ENCODE measurements at places on chromosomes 7 and 10. TPM values are rescaled to one million over a fixed set of nuclear protein-coding genes. Genes with fewer than 3 reads are reported as not detected.

DNA sequence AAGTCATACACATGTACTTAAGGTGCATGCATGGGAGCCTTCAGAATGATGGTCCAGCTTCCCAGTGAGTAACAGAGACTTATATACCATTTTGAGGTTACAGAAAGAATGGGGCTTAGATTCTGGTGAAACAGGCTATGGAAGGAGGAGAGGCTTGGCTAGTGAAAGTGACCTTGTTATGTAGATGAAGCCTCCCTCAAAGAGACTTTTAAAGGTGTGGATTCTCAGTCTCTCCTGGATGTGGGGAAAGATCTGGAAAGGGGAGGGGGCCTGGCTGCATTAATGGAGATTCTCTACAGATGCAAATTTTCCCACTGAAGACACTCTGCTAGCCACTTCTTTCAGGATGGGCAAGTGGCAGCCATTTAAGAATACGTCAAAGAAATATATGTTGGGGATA, 5.5 kb downstream of the RASSF4 start:
- no peak for DNase-seq

DNA sequence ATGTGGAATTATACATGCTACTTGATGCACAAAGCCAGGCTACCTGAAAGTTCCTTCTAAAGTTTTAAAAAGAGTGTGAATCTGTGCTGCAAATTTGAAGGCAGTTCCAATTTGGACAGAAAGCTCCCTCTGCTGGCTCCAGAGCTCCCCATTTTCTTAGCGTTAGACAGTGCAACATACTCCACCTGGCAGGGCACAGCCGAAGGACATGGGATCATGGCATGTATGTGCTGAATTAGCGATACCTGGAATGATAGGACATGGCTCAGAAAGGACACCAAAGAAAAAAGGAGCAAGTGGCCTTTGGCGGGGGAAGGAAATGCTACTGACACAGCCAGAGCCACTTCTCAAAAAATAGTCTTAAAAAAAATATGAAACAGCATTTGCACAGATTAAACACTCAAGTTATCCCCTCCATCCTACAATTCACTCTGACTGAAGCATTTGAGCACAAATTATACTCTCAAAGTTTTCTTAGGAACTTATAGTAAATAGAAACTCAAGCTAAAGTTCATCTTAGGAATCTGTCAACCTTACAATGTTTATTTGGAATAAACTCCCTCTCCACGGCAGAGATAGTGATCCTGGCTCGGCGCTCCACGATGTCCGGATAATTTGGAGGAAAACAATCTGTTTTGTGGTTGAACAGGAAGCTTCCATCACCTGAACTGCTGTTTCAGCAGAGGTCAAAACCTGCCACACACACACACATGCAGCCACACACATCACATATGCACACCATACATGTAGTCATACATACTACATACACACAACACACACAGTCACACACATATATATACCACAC, 80.0 kb downstream of the C7orf25 start:
- no peak for DNase-seq

Gene LHFPL3
- total RNA-seq = not detected

GRCh38 chr7:40470817-40471216, 336.0 kb downstream of the SUGCT start:
- DNase-seq = no peak

DNA sequence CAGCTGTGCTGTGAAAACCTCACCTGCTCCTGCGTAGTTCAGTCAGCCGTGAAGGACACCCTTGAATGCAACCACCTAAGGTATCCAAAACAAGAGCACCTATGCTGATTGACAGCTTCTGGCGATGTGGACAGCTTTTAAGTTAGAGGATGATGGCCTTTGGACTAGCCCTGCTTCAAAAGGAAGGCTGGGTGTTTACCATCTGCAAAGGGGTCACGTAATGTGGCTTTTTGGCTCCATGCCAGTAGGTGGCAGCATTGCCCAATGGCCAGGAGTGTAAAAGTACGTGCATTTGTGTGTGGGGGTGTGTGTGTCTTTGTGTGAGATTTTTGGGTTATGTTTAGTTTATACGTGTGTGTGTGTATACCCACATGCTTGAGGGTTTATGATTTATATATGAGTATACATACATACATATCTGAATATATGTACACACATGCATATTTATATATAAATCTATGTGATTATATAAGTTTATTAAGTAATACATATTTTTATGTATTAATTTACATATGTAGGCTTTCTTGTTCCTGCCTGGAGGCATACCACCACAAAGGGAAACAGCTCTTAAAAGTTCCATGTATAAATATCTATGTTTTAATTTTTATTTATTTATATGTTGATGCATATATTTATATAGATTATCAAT, 236.3 kb upstream of the ANKRD30A start:
- DNase-seq = peak; percentile 53

DNA sequence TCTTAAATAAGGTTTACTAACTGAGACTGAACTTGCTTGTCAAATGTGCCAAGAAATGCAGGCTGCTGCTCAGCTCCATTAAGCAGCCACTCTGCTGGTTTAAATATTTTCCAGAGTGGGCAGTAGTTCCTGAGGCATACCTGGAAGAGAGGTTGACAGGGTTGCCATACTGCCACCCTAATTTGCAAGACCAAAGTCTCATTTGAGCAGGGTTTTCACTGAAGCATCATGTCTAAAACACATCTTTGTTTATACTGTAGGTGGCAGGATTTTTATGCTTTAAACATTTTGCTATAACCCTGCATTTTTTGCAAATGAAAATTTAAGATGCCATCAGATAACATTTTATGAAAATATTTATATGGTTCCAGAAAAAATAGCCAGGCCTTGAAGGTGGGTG, 618.0 kb upstream of the LRRTM3 start:
- no peak for DNase-seq

DNA sequence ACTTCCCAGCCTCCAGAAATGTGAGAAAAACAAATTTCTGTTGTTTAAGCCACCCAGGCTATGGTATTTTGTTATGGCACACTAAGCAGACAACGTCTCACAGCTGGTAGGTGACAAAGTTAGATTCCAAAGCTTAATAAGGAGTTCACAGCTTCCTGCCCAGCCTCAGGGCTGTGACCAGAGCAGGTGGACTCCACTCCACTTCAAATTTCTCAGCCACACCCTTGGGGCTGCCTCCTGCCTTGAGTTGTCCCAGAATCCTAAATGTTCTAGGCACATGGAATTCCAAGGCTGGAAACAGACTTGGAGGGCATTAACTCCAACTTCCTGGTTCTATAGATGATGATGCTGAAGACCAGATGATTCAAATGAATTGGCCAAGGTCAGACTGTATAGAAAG, 310.7 kb downstream of the GRID1 start:
- DNase-seq = no peak

Gene ORAI2
- total RNA-seq = 58.1 TPM

Gene SPDYE9
- not detected for total RNA-seq

- DNase-seq = no peak
Measured at GRCh38 chr10:130784326-130784725, 527.2 kb downstream of the TCERG1L start.

DNA sequence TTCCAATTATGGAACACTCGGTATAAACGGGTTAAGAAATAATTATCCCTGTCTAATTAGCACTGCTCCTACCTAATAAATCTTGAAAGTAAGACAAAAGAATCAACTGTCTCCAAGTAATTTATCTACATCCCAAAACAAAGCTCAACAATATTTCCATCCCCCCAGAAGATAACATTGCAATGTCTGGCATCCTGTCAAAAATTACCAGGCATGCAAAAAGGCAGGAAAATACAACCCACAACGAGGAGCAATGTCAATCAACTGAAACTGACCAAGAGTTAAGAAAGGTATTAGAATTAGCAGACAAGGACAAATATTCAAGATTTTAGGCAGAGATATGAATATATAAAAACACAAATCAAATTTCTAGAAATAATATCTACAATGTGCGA, 84.5 kb upstream of the SVIL start:
- no peak for DNase-seq

DNA sequence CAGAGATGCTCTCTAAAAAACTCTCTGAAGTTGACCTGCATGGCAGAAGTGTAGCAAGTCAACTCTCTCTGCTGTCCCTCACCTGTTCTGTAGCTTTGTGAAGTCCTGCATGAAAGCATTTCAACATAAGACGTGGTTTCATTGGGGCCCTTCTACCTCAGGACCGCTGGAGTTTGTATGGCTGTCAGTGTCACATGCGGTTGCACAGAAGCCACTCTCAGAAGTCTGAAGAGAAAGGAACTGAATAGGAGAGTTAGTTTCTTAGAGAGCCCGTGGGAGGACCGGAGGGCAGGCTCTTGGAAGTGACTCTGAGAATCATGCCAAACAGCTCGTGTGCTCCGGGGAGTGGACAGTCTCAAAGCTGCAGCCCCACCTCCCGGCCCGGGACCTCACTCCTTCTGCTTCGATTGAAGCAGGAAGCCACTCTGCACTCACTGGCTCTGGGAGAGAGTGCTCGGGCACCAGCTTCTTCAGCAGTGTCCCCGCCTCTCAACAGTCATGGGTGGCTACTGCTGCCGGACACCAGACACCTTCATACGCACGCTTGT, 486.7 kb downstream of the SDK1 start:
- no peak for DNase-seq

- DNase-seq = no peak
Measured at GRCh38 chr7:128888756-128889095, 21.8 kb downstream of the KCP start.

DNA sequence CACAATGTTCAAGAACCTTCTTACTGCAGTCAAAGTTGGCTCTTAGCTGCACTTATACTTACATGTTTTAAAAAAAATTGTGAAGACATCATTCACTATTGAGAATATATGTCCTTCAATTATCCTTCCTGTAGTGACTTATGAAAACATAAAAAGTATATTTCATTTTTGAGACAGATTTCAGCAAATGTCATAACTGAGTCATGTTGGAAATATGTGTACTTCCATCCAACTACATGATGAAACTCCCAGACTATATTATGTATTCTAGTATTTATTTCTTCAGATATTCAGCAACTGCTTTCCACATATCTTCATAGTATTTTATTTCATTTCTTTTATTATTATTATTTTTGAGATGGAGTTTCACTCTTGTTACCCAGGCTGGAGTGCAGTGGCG, 160.2 kb downstream of the ARHGAP12 start:
- DNase-seq = no peak

- DNase-seq = no peak
Measured at GRCh38 chr7:130481898-130482297, 10.0 kb upstream of the MEST start.

DNA sequence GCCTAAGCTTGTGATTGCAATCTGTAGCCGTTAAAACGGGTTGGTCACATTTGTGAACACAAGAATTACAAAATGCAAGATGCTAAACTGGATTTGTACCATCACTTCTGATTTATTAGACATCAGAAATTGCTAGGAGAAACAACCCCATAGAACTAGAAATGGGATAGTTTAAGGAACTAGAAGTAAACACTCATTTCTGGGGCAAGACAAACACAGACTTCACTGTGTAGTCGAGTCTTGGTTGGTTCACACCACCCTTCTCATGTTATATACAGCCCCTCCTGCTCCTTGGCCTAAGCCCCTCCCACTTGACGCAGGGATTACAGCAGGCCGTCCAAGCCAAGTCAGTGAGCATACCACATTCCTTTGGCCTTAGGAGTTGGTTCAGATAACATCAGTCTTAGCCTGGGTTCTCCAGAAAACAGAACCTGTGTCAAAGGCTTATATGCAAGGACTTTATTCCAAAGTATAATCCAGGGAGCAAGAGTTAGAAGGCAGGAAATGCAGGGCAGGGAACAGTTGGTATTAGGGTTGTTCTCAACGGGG, 2.0 kb upstream of the NRAP start:
- DNase-seq = no peak

DNA sequence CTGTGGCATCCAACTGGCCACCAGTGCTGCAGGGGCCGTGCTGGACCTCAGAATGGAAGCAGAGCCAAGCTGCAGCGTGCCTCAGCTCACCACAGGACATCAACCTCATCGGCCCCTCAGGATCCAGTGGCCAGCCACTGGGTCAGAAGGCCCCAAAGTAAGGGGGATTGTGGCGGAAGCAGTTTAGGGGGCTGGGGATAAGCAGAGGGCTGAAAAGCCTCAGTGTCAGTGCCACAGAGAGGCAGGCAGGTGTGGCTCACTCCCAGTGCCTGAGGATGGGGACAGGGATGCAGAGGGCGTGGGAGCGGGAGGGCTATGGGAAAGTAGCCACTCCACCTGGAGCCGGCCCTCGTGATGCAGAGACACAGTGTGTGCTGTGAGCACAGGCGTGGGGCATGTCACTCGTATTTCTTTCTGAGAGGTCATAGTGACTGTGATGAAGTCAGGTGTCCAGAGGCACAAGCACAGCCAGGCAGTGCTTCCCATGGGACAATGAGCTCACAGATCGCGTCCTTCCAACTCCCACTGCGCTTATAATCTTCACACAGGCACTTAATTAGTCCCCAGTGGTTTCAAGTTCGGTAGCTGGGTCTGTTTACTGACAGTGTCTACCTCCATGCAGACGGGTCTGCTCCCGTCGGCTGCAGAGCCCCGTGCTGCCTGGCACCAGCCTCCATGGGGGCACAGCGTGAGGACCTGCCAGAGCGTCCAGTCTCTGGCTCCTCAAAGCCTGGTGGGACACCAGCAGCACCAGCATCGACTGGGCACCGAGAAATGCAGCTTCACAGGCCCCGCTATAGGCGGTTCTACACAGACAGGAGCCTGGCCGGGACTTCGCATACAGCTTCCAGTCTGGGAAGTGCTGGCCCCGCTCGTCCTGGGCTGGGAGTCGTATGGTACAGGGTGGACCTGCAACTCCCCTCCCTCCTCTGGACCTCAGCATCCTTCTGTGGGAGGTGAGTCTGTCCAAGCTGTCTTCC, 42.9 kb upstream of the CNPY1 start:
- DNase-seq = no peak

- DNase-seq = no peak
Measured at GRCh38 chr10:15737656-15738055, 17.9 kb upstream of the ITGA8 start.

Gene GNGT1
- total RNA-seq = not detected

Gene ACTL6B
- total RNA-seq = not detected

GRCh38 chr10:103327906-103328305, 23.0 kb downstream of the PCGF6 start:
- DNase-seq = no peak

DNA sequence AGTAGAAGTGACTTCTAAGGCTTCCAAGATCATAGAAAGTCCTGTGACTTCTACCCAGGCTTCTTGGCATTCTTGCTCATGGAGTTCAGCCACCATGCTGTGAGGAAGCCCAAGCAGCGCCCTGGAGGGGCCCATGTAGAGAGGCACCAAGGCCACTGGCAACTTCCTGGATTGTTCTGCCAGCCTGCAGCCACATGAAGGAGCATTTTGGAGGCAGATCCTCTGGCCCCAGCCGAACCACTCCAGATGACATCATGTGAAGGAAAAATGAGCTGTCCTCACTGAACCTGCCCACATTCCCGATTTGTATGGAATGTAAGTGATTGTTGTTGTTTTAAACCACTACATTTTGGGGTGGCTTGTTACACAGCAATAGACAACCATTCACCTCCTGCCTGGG, 51.5 kb upstream of the MNX1 start:
- no peak for DNase-seq

- no peak for DNase-seq
Measured at GRCh38 chr10:61898435-61898778, 3.1 kb upstream of the ARID5B start.

Gene PAX2
- not detected for total RNA-seq

All from activated CD8-positive, alpha-beta memory T cell treated with anti-CD3 and anti-CD28 coated beads, Interleukin-2, amount 10 ng/mL, durations not matched to agents 7 days and 5 days (primary cell).